ENCODE measurements at places on chromosomes 11 and 22. TPM values are rescaled to one million over a fixed set of nuclear protein-coding genes. Genes with fewer than 3 reads are reported as not detected.

Gene CD248
- 52.6 TPM for total RNA-seq

Gene MPEG1
- total RNA-seq = not detected

Gene RASL10A
- not detected for total RNA-seq

Gene MISFA
- total RNA-seq = 0.51 TPM

Gene CST6
- total RNA-seq = 1.8 TPM
